OCI-M1 (cell line): ENCODE measurements at places on chromosomes 13 and 19.
A peak's percentile ranks its signal among the peaks of the same experiment; 100 is the strongest.

GRCh38 chr13:20492641-20493040 is 33.0 kb downstream of the CRYL1 start:
- DNase-seq, result no peak

GRCh38 chr13:38538422-38538821 is 148.5 kb upstream of the FREM2 start:
- DNase-seq, result no peak

DNA sequence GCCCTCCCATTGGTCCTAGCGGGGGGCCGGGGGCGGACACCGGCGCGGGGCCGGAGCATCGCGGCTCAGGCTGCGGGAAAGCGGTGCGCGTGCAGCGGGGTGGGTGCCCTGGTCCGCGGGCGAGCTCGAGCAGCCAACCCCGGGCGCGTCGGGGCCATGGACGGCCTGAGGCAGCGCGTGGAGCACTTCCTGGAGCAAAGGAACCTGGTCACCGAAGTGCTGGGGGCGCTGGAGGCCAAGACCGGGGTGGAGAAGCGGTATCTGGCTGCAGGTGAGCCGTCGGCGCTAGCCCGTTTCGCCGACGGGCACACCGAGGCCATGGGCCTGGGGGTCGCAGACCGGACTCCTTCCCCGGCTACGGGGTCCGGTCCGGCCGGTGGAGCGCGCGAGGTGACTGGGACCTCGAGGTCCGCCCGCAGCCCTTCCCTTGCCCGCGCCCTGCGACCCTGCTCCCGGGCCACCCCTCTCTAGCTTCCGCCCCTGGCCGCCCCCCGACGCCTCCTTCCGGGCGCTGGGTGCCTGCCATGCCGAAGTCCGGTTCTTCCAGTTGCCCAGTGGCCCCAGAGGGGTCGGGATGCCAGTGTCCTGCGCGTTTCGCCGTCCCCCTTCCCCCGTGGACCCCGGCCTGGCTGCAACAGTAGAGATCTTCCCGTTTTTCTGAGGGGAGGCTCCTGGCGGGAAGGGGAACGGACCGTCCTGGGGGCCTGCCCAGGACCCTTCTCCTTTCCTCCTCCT is at the start of gene REEP6:
REEP6 (plus strand) TSS at position 68 of the 735 bp plus-strand sequence; CDS start at position 157, 89 bp downstream.
- DNase-seq, result no peak

- DNase-seq, result no peak
These were observed 22.9 kb downstream of the GP6 start for GRCh38 chr19:55015126-55015525.

DNA sequence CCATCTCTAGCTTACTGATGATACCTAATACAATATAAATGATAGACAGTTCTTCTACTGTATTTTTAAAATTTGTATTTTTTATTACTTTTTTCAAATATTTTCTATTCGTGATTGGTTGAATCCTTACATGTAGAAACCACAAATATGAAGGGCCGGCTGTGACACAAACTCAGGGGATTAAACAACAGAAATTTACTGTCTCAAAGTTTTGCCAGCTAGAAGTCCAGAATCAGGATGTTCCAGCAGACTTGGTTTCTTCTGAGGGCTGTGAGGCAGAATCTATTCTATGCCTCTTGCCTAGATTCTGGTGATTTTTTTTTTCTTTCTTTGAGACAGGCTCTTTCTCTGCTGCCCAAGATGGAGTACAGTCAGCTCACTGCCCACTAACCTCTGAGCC is 13.8 kb downstream of the FPR1 start:
- no peak for DNase-seq

DNA sequence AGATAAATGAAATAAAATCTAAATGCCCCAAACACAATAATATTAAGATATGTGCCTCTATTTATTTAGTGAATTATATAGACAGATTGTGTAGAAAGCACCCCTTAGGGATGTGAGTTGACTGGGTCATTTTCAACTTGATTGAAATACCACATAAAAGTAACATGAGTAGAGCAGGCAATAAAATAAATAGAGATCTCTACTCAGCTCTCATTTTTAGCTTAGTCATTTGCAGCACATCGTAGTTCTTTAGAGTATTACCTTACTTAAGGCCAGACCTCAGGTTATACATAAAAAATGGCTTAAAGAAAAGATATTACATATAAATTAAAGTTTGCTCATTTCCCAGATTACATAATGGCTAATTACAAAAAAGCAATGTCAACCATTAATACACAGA is 1525.6 kb upstream of the PRR20A start:
- no peak for DNase-seq

DNA sequence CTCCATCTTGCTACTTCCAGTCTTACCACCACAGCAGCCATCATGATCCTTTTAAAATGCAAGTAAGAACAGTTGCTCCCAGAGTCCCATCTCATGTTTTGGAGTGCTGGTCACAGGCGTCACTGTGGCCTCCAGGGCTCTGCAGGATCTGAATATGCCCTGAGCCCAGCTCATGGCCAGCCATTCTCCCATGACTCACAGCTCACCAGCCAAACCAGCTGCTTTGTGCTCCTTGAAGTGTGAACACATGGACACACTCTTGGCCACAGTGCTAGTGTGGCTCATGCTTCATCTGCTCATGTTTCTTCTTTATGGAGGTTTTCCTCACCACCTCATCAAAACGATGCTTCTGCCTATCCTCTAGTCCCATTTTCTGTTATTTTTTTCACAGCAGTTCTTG is 466.5 kb downstream of the UQCRFS1 start:
- DNase-seq, result no peak

DNA sequence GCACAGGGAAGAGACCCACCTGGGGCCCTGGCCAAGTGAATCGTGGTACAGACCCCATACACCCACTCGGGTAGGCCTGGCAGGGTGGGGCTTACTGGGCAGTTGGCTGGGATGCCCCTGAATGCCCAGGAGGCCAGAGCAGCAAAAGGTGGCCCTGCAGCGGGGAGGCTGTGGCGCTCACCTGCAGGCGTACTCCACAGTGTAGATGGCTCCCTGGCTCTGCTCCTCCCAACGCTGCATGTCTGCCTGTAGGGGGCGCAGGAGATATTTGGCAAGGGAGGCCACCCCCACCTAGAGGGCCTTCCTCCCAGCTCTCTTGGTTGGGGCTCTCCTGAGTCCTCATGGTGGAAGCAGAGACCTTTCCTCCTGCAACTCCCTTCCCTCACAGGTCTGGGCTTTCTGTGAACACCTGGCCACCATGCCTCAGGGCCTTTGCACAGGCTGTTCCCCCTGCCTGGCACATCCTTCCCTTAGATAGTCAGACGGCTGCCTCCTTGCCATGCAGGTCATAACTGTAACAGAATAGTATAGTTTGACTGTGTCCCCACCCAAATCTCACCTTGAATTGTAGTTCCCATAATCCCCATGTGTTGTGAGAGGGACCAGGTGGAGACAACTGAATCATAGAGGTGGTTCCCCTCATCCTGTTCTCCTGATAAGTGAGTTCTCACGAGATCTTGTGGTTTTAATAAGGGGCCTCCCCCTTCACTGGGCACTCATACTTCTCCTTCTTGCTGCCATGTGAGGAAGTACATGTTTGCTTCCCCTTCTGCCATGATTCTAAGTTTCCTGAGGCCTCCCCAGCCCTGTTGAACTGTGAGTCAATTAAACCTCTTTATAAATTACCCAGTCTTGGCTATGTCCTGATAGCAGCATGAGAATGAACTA is 5.9 kb downstream of the BORCS8 start:
- DNase-seq, result peak; percentile 79

DNA sequence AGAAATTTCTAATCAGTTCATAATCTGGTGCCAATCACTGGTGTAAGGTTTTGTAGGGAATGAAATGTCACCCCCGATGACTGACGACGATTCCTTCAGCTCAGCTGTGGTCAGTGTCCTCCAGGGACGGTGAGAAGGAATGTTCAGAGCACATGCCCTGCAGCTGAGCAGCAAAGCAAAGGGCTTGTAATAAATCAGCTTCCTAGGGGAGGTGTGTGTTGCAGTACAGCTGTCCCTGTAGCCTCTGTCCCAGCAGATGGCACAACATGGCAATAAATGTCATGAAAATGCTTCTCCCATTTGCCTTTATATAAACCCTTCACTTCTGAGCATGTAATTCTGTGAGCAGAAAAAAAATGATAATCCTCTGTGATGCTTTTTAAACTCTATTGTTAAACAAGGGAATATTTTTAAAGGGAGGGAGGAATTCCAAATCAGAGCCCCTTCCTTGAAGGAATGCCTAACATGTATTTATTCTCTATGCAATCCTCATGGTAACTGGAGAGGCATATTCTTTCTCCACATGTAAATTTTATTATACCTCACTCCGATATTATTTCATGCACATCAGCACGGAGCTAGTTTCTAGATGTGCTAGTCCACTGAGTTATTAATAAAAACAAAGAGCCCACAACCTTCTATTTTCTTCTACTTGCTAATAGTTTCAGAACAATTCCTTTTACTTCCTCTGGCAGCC is 102.5 kb downstream of the FAM216B start:
- DNase-seq, result peak; percentile 23

DNA sequence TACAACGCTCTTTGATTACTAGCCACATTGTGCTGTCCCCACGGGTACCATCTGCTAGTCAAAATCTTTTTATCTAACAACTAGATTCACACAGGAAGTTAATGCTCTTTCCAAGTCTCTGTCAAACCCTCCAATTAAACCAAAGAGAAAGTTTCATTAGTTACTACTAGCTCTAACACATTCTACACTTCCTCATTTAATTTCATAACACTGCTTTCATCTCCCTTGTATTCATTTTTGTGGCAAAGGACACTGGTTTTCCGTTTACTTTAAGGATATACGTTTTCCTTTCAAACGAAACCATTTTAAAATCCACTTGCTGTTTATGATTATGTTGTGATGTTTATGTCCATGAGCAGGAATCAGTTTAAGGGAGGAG is 5.3 kb downstream of the DYRK1B start:
- DNase-seq, result no peak

- DNase-seq, result peak; percentile 87
These were observed 8.2 kb downstream of the REX1BD start for GRCh38 chr19:18596752-18597157.

DNA sequence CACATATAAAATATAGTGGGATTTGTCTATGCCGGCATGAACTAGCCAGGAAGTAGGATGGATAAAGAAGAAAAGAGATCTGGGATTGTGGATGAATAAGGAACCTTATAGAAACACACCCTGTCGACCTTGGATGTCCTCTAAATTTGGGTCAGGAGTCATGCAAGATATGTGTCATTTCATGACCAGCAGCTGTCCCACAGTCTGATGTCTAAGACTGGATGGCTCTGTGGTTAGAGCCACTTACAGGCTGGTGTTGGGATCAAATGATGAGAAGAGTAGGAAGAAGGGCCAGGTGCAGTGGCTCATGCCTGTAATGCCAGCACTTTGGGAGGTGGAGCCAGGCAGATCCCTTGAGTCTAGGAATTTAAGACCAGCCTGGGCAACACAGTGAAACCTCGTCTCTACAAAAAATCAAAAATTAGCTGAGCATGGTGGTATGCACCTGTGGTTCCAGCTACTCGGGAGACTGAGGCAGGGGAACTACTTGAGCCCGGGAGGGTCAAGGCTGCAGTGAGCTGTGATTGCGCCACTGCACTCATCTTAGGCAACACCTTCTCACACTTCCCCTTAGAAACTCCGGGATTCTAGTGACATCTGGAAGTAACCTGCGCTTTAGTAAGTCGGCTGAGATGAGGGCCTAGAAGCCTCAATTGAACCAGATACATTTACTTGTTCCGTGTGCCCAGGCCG is 30.8 kb downstream of the TMED1 start:
- DNase-seq, result no peak

GRCh38 chr19:54653181-54653809 is 9.5 kb upstream of the LILRB4 start:
- DNase-seq, result peak; percentile 61

DNA sequence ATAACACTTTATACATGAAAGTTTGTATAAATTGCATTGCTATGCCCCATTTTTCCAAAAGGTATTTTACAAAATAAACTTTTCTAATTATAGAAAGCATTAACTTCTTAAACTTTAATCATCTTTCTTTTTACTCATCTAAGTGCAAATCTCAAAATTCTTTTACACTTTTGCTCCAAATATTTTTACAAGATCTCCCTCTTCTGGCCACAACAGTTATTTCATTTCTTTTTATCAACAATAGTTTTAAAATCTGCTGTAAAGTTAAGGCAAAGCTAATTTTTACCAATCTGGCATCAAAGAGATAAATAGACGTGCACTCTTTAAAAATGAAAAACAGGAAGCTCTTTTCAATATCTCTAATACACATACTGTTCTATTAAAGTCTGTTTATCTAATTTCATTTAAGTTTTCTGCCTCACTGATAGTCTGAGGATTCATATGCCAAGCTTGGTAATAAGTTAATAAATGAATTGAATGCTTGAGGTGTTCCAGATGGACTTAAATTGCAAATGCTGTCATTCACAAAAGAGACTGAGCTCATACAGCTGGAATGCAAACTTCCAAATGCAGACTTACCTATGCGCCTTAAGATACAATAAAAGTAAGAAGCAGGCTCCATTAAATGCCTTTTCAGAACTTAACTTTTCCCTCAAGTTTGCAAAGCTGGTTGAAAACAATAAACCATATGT is 583.0 kb upstream of the ATXN8OS start:
- DNase-seq, result peak; percentile 56

- DNase-seq, result no peak
These were observed at the start of gene ICAM3 for GRCh38 chr19:10339380-10339960. TSS of gene ICAM3 (minus strand) at chr19:10339624. CDS start at chr19:10339614, 10 bp downstream.

DNA sequence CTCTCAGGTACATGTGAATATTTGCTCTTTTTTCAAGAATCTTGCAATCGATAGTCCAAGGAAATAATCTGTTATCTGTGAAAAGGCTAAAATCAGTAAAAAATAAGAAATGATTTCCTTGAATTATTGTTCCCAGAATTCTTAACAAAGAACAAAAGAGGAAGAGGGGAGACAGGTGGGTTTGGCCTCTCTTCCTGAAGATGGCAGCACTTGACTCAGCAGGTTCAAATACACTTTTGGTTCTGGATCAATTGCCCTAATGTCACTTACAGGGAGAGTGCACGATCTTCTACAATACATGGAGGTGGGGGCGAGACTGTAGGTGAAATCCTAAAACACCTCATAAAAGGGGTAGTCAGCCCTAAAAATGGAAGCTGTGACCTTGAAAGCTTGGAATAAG is 358.7 kb downstream of the IRS2 start:
- peak; percentile 35 for DNase-seq

DNA sequence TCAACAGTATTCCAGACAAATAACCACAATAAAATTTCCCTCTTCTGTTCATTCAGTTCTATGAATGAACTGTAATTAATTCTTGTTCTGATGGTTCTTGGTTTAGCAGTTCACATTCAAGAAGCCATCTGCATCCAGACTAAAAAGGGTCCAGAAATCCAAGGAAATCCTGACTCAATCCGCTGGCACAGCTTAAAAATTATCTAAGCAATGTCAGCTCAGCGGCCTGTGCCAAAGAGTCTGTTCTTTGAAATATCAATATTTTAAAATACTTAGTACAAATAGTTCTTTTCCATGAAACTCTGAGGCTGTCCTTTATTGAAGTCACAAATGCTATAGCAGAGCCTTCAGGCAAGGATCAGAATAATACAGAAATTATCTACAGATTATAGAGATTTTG is 57.2 kb downstream of the DHRS12 start:
- no peak for DNase-seq

GRCh38 chr19:33187183-33187540 is 7.0 kb upstream of the LRP3 start:
- no peak for DNase-seq
